ENCODE measurements at places on chromosomes 1 and 21.

GRCh38 chr1:39255222-39255621, 50.7 kb downstream of the MACF1 start:
- no peak for DNase-seq

DNA sequence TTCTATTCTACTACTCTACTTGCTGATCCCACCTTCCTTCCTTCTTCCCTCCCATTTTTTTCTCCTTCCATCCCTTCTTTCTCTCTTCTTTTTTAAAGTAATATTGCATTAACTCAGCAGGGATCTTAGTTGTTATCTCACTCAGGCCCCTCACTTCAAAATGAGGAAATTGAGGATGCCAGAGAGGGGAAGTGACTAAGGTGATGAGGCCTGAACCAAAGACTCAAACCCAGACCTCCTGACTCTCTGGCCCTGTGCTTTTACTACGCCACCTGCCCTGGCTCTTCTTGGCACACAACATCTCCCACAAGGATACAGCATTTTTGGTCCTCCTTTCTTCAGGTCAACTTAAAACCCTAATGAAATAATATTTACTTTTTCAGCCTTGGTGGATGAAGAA, 151.7 kb upstream of the ZNF648 start:
- DNase-seq = no peak

GRCh38 chr21:45252448-45252925, 35.2 kb downstream of the POFUT2 start:
- no peak for DNase-seq

DNA sequence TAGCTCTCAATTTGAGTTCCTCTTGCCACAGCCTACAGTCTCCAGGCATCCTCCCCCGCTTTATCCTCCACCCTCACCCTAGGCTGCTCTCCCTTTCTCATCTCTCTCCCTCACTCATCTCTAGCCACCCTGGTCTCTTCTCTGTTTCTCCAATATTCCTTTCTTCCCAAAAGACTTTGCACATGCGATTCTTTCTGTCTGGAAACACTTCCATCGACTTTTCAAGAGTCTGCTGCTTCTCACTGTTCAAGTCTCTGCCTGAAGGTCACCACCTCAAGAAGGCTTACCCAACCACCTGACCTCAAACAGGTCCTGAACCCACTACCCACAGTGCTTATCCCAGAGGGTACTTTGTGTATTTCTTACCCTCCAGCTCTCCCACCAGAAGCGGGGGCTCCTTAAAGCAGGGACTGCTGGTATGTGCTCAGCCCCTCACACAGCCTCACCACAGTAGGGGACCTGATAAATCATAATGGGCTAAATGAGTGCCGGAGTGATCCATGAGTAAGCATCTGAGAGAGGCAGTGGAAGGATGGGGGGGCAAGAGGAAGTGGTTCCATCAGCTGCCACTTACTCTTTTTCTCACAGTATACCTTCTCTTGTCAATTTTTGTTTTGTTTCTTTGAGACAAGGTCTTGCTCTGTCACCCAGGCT, 14.3 kb upstream of the KRTAP19-8 start:
- no peak for DNase-seq

DNA sequence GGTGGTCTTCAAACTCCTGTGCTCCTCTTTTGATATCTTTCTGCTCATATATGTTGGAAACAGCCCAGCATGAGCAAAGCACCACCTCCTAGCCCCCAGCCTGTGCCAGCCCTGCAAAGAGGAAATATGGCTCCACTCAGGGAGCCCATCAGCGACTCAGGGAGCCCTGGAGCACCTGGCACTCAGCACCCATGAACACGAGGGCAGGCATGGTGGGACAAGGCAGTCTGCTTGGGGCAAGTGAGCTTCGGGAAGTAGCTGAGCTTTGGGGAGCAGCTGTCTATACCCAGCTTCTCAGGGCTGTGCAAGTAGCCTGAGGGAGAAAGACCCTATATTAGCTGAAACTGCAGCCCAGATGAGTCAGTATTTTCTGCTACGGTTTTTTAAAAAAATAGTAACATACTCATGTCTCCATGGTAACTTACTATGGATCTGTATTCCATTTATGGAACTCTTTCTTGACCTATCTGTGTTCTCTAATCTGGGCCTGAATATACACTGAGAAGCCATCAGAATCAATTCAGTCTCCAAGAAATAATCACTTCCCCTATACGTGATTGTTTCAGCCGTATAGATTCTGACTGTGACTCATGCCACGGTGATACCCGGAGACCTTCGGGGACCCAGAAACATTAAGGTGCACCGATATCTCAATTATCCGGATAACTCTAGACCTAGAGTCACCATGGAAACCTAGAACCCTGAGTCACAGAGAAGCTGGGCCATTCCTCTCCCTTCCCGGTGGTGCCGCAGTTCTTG, 1.5 kb upstream of the ETS2 start:
- no peak for DNase-seq

- no peak for DNase-seq
Measured at GRCh38 chr1:62241371-62242131, 46.9 kb downstream of the L1TD1 start.

- no peak for DNase-seq
Measured at GRCh38 chr1:206752481-206752880, 18.1 kb upstream of the IL19 start.

DNA sequence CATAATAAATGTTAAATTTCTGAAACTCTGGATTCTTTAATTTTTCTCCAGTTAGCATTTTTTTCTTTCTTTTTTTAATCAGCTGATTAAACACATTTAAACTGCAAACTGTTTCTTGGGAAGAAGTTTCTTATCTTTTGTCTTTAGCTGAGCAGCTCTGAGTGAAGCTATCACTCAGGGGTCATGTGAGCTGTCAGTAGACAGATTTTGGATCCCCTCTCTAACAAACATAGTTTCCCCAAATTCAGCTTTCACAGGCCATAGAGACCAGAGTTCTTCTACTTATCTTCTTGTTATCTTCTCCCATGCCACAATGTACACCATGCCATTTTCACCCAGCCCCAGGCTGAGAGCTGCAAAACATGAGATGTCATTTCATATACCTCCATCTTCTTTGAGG, 148.9 kb downstream of the CDC42BPA start:
- DNase-seq = no peak

GRCh38 chr1:206580438-206581113, 31.7 kb downstream of the EIF2D start:
- DNase-seq = no peak

DNA sequence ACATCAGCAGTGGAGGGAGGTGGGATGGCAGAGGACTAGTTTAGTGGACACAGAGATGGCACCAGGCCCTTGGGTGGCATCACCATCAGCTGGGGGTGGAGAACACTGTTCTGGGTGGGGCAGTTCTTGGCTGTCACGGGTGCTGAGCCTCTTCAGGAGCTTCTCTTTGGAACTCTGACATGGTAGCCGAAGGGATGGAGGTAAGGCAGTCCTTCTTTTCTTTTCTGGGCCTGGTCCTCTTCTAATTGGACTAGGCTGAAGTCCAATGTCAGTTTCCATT, 8.3 kb upstream of the MEF2D start:
- no peak for DNase-seq

GRCh38 chr1:38870996-38871395, 2.2 kb downstream of the MYCBP start:
- no peak for DNase-seq

GRCh38 chr1:40382108-40382460, 8.6 kb downstream of the SMAP2 start:
- no peak for DNase-seq

DNA sequence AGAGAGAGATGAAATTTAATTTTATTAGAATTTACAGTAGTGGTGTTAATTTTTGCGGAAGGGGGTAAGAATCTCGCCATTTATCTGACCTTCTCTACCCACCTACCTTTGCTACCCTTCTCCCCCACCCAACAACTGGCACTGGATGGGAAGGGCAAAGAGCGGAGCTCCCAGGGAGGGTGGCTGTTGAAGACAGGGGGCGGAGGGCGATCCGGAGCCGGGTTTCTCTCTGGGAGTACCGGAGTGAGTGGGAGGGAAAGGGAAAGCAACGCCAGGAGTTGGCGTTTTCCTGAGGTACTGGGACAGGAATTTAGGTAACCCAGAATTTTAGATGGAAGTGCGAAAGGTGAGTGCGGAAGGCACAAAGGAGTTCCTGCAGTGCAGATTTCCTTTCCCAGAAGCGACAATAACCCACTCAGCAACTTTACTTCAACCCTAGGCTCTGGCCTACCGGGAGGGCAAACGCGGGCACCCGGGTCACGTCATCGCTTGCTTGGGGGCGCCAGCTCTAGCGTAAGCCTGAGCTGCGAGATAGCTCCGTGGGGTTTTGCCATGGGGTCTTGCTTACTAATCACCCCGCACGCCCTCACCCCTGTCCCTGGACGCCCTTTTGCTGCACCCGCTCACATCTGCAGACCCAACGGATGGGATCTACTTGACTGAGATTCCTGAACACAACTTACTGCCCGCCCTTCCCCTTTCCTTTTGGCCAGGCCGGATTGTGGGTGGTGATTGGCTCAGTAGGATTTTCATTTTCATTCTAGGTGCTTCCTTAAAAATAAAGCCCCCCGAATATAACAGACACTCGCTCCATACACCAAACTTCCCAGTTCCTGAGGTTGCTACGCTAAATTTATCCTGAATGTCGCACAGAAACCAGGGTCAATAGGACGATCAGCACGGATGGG, 413.0 kb upstream of the ESRRG start:
- no peak for DNase-seq

DNA sequence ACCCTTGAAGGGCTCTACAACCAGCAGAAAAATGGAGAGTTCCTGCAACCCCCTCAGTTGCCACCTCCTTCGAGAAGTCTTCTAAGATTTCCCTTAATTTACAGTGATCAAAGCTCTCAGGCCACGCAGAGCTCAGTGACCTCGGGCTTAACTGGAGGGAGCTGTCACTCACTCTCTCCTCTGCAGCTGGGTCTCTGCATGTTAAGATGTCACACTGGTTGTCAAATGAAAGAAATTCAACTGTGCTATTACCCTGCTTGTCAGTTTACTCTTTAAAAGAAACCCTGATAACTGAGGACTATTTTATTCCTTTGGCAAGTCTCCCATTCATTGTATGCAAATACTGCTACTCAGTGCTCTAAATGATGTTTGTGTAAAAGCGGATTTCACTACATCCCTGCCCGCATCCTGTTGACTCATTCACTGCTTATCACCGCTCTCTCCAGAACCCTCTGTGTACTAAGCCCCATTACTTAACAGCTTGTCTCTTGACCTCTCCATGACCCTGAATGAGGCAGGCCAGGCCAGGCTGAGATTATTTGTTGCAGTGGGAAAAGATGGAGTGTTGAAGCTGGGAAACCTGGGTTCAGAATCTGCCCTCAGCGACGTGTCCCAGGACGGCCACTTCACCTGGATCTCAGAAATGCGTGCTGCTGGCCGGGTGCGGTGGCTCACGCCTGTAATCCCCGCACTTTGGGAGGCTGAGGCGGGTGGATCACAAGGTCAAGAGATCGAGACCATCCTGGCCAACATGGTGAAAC, 13.7 kb downstream of the DHRS3 start:
- no peak for DNase-seq

- DNase-seq = peak; percentile 48
Measured at GRCh38 chr1:66331658-66332547, 202.1 kb upstream of the SGIP1 start.

DNA sequence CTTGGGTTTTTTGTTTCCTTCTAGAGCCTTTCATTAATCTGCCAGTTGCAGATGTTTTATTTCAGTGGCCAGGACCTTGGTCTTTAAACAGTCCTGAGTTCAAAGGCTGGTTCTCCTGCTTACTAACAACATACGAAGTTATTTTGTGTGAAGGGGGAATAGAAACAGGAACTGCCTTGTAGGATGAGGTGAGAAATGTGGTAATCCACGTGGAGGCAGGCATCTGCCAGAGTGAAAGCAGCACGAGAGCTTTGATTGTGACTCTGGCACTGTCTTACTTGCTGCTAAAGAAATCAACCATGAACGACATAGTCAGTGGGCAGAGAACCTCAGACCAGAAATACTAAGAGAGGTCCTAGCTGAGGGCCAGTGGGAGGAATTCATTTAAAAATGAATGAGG, 30.4 kb downstream of the TMEM63A start:
- peak; percentile 54 for DNase-seq

DNA sequence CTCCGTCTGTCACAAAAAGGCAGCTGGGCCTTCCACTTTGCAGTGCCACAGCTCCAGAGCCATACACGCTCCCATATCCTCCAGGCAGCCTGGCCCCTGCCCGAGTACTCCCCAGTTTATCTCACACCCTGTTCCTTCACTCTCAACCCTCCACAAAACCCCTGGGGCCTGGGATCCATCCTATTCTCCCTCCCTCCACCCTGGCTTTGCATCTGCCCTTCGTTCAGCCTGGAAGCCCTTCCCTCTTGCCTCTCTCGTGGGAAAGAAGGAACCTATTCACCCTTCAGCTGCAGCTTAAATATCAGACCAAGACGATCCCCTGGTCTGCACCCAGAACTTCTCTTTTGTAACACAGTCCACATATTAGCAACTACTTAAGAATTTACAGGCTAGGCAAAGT, 56.7 kb downstream of the CAMK2N1 start:
- no peak for DNase-seq

- no peak for DNase-seq
Measured at GRCh38 chr1:243434594-243434993, 178.8 kb downstream of the SDCCAG8 start.

DNA sequence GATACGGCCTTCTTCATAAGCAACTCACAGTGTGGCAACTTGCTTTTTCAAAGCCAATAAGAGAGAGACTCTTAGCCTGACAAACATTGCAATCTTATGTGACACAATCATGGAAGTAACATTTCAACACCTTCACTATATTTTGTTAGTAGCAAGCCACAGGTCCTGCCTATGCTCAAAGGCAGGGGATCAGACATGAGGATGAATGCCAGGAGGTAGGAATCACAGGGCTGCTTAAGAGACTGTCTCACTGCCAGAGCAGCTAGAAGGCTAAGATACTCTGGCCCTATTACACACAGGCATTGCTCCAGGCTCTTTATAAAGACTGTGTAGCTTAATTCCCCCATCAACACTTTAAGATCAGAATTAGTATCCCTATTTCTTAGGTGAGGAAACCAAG, 236.2 kb upstream of the KAZN start:
- DNase-seq = no peak

DNA sequence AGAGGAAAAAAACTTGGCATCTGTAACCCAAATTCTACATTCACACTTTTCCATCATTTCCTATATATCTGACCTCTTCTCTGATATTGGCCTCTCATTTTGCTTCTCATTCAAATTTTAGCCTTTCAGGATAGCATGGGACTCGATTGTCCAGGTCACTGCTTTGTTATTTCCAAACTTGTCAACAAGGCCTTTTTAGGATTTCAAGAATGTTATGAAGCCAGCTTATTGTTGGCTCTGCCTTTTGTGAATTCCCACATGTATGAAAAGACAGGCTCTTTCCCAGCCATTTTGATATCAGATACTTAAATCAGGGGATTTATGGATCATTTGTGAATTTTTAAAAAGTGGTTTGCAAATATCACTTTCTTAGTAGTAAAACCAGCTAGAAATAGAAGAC, 663.5 kb downstream of the NCAM2 start:
- DNase-seq = no peak

Data from naive B cell (primary cell).